ENCODE measurements at places on chromosomes 1 and 21.

DNA sequence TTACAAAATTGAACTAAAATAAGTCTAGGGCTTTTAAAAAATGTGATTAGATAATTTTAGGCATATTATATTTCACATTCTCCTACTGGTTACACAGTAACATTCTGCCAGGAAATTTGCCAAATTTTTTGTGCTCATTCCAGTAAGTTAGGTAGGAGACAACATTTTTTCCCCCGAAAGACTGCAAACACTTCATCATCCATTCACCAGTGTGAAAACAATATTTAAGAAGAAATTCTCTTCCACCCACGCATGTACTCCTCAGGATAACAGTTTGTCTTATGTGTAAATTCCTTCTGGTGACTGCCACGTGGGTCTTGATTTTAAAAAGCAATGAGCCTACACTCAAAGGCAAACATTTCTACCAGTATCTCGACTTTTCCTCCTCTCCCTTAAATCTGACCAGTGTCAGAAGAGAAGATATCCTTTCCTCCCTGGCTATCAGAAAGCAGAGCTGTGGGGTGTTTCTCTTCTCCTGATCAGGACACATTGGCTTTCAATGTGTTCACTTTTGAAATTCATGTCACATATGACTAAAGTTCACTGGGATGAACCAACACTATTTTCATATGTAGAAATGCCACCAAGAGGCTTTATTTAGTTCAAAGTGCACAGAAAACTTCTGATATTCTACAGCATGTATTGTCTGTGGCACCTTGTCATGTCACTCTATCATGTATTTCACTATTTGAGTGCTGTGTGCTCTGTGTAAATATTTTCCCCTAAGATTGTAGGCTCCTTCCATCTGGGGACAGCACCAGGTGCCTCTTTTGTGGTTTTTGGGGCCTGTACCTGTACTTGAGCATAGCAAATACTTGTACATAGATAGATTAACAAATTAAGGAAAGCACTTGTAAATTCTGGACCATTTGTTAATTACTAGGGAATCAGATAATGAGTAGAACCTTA lies 38.6 kb downstream of the LHX9 start:
- no peak for DNase-seq

DNA sequence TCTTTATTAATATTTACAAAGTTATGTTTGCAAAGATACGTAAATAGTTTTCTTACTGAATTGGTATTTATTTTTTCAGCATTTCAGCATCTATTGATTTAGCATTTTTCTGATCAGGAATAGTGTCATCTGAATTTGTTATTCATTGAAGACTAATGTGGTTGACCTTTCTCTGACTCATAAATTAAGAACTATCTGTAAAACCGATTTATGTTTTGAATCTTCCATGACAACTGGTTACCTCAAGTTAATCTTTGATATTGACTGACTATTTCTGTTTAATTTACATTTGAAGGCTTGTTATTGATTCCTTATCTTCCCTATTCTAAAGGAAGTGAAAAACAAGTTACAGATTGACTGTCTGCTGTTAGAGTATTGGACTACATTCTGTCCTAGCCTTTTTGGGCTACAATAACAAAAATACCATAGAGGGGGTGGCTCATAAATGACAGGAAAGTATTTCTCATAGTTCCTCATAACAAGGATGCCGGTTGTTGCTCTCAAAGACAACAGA lies 1131.4 kb downstream of the PLA2G4A start:
- no peak for DNase-seq

GRCh38 chr21:46229133-46229922 lies 754 bp upstream of the LSS start:
- no peak for DNase-seq

GRCh38 chr1:168317309-168317708 lies 36.6 kb downstream of the TBX19 start:
- no peak for DNase-seq

- DNase-seq = no peak
Observed at GRCh38 chr1:41013796-41014195, 7.7 kb downstream of the SLFNL1 start.

DNA sequence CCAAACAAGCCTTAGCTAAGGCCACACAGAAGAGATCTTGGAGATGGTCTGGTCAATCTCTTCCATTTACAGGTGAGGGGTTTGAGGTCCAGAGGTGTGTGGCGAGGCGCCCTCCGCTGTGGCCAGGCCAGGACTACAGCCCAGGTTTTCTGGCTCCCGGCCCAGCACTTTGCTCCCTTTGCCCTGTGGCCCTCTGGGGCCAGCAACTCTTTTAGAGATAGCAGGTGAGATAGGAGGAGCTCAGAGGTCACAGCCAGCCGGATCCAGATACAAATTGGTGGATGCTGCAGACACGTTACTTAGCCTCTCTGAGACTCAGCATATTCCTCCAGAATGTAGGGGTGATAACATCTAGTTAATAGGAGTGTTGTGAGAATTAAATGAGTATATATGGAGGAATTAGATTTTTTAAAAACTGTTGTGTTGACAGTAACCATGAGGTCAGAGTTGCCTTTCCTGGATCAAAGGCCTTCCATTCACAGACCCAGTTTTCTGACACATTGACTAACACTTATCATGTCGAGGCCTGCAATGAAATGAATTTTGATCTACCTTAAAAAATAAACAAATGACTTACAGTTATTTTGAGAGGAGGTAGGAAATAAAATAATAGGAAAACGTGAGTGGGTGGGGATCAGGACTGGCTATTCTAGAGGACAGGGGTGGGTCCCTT lies 16.6 kb downstream of the TEX35 start:
- DNase-seq = no peak

DNA sequence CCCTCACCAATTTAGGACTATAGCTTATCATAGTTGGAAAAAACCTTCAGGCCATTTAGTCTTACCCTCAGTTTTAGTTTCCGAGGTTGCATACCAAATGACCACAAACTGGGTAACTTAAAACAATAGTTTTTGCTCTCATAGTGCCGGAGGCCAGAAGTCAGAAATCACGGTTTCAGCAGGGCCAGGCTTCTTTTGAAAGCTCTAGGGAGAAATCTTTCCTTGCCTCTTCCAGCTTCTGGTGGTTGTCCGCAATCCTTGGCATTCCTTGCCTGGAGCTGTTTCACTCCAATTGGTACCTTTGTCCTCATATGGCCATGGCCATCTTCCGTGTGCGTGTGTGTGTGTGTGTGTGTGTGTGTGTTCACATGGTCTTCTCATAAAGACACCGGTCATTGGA lies 12.4 kb upstream of the PLXNA2 start:
- DNase-seq = no peak

DNA sequence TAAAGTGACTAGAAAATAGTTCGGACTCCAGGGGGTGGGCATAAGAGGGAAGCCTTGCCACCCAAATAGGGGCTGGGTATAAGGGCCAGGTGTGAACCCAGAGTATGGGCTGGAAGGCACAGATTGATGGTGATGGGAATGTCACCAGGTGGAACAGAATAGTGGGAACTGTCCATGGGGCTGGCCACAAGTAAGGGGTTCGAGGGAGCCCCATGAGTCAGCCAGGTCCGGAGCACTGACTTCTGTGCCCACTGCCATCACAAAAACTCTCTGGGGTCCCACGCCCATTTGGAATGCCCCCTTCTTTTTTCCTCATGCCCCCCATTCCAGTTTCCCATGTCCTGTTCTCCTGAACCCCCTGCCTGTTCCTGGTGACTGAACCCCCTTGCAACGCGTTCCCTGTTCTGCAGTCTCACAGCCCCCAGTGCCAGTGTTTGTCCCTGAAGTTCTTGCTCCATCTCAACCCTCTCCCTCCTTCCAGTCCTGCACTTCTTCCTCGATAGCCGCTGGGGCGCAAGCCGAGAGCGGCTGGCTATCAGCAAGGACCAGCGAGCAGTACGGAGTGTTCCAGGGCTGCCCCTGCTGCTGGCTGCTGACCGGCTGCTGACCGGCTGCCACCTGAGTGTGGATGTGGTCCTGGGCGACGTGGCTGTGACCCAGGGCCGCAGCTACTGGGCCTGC lies 7.9 kb downstream of the TRIM46 start:
- DNase-seq = no peak

- DNase-seq = no peak
Observed at GRCh38 chr21:45747802-45748445, 104.4 kb downstream of the PCBP3 start.

DNA sequence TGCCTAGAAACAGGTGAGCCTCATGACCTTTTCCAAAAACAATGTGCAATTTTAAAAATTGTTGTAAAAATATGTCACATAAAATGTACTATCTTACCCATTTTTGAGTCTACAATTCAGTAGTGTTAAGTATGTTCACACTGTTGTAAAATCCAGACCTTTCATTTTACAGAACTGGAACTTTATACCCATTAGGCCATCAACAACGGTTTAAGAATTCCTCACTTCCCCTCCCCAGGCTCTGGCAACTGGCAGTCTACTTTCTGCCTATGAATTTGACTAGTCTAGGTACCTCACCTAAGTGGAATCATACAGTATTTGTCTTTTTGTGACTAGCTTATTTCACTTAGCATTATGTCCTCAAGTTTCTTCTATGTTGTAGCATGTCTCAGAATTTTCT lies 8.6 kb downstream of the CTSE start:
- DNase-seq = no peak

DNA sequence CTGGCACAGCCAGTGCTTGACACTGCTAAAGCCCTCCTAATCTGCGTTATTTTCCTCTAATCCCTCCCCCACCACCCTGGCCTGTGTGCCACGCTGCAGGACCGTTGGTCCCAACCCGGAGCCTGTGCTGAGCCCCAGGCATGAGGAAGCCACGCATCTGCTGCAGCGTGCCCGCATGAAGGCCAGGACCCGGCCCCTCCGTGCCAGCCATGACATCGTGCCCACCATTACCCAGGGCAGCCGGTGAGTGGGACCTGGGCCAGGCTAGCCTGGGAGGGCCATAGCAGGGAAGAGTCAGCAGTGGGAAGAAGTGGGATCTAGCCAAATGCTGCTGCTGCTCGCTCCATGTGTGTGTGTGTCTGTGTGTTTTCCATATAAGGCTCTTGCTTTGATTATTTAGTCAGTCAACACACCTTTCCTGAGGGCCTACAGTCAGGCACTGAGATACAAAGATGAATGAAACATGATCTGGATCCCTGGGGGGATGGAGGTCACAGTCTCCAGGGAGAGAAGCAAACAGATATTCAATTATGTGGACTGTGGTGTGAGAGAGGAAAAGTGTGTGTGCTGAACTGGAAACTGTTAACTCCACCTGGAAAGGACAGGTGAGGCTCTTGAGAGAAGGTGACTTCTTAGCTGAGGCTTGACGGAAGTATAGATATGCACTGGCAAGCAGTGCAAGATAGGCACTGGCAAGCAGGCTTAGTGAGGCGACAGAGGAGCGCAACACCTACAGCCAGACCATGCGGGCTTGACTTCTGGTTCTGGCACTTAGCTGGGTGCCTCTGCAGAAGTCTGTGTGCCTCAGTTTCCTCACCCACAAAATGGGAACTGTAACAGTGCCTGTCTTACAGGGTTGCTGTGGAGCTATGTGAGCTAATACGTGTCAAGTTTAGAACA lies 15.9 kb downstream of the KIAA1614 start:
- DNase-seq = no peak

- no peak for DNase-seq
Observed at GRCh38 chr1:107263291-107263915, 122.6 kb downstream of the NTNG1 start.

DNA sequence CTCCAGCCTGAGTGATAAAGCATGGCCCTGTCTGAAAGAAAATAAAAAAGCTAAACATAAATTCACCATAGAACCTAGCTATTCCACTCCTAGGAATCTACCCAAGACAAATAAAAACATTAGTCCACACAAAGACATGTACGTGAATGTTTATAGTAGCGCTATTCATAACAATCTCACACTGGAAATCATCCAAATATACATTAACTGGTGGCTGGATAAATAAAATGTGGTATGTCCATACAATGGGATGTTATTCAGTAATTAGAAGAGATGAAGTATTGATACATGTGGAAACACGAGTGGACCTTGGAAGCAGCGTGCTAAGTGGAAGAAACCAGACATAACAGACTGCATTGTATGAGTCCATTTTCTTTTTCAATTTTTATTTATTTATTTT lies 29.7 kb downstream of the RIPPLY3 start:
- DNase-seq = no peak

GRCh38 chr1:230170153-230170547 lies 103.1 kb downstream of the GALNT2 start:
- no peak for DNase-seq

Data from stimulated activated CD4-positive, alpha-beta T cell treated with anti-CD3 and anti-CD28 coated beads, Interleukin-15, amount 100 ng/mL, for 1 hour (primary cell).